PC-3 (cell line): ENCODE measurements at places on chromosomes 16 and 17.

DNA sequence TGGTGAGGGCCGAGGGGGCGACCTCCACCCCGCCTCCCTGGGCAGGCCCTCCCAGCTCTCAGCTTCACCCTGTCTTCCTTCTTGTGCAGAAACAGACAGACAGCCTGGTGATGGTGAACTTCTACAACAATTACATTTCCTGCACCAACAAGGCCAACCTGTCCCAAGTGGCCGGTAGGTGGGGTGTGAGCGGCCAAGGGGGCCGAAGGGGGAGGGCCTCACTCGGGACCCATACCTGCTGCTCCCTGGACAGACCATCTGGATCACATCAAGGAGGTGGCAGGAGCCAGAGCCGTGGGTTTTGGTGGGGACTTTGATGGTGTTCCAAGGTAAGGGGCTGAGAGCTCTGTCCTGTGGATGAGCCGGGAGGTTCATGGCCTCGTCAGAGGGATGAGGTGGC is 20.1 kb downstream of the CHMP1A start:
- H3K27ac ChIP-seq, result no peak overlapping the region
- H3K4me3 ChIP-seq, result no peak overlapping the region
- no peak for DNase-seq
- H3K4me1 ChIP-seq, result peaks cover 13% of the 10 kb centered on the region
- no peaks in the 10 kb centered on the region for H3K36me3 ChIP-seq

- peaks cover 30% of the 10 kb centered on the region for H3K4me1 ChIP-seq
- H3K27me3 ChIP-seq, result no peaks in the 10 kb centered on the region
- peak overlapping the region; percentile 84; the same call in 1 of the 2 replicates for H3K4me3 ChIP-seq
- H3K27ac ChIP-seq, result peak overlapping the region; percentile 54
Measured at GRCh38 chr16:76535-77272, 1.3 kb upstream of the MPG start.

GRCh38 chr17:16425698-16426659 is 10.6 kb downstream of the TRPV2 start:
- H3K36me3 ChIP-seq, result no peaks in the 10 kb centered on the region
- no peaks in the 10 kb centered on the region for H3K27me3 ChIP-seq
- no peak overlapping the region for H3K4me3 ChIP-seq
- H3K27ac ChIP-seq, result no peak overlapping the region

GRCh38 chr16:359871-360697 is 7.6 kb upstream of the AXIN1 start:
- peaks cover 2% of the 10 kb centered on the region; the same call in 1 of the 2 replicates for H3K4me1 ChIP-seq
- no peaks in the 10 kb centered on the region for H3K27me3 ChIP-seq
- H3K27ac ChIP-seq, result no peak overlapping the region
- no peaks in the 10 kb centered on the region for H3K36me3 ChIP-seq

GRCh38 chr17:80068301-80069222 is 32.1 kb downstream of the CCDC40 start:
- H3K4me3 ChIP-seq, result no peak overlapping the region
- DNase-seq, result peak; percentile 16
- H3K27ac ChIP-seq, result no peak overlapping the region

DNA sequence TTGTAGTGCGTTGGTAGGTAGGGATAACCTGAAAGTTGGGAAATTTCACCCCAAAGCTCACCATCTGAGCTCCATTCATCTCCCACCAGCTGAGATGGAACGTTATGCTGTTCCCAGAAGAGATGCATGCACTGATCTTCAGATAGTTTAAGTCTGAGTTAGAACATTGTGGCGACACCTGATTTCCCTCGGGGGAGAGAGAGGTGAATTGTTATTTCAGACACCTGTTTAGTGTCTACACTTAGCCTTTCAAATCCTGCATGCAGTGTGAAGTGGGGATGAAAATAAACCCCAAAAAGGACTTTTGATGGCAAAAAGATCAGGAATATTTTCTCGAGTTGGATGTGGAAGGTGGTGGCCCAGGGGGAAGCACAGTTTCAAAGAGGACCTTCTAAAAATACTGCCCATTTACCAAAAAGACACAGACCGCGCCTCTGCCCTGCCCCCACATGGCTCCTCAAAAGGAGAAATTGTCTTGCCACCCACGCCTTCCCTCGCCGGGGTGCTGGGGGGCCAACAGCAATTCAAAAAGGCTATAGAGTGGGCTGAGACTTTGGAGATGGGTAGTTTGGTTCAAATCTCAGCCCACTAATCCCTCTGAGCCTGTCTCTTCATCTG is 11.4 kb downstream of the CIITA start:
- DNase-seq, result no peak
- H3K36me3 ChIP-seq, result no peaks in the 10 kb centered on the region
- no peak overlapping the region for H3K4me3 ChIP-seq
- H3K27ac ChIP-seq, result no peak overlapping the region
- peaks cover 13% of the 10 kb centered on the region; the same call in 1 of the 2 replicates for H3K27me3 ChIP-seq

DNA sequence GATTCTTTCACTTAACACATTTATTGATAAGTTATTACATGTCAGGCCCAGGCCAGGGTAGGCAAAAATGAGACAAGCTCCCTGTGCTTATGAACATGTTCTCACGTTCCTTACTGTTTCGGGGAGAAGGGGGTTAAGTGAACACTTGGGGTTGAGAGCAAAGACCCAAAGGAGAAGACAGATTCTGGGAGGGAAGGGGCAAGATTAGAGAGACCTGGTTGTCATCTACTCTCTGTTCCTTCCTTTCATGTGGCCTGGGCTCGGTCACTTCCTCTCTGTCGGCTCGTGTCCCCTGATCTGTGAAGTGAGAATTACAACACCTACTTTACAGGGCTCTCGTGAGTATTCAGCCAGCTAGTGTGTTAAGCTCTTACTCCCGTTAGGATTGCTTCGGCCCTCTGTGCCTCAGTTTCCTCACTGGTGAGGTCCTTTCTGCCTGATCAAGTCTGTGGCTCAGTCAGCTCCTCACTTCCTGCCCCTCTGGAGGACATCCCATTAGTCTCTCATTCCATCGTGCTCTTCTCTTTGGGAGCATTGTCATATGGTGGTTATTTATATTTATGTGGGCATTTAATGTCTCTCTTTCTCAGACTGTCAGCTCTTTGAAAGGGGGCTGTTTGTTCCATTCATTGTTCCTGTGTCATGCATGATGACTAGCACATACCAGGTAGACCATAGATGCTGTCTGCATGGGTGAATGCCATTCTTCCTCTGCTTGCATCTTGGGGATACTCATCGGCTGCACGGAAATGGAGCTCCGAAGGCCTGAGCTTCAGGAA is 38.9 kb downstream of the PLCG2 start:
- no peak overlapping the region for H3K4me3 ChIP-seq
- no peaks in the 10 kb centered on the region for H3K36me3 ChIP-seq
- DNase-seq, result no peak

GRCh38 chr16:30375864-30376263 is 1.3 kb downstream of the MYL11 start:
- H3K4me3 ChIP-seq, result no peak overlapping the region
- no peaks in the 10 kb centered on the region for H3K27me3 ChIP-seq
- H3K27ac ChIP-seq, result no peak overlapping the region
- DNase-seq, result no peak
- no peaks in the 10 kb centered on the region for H3K36me3 ChIP-seq

DNA sequence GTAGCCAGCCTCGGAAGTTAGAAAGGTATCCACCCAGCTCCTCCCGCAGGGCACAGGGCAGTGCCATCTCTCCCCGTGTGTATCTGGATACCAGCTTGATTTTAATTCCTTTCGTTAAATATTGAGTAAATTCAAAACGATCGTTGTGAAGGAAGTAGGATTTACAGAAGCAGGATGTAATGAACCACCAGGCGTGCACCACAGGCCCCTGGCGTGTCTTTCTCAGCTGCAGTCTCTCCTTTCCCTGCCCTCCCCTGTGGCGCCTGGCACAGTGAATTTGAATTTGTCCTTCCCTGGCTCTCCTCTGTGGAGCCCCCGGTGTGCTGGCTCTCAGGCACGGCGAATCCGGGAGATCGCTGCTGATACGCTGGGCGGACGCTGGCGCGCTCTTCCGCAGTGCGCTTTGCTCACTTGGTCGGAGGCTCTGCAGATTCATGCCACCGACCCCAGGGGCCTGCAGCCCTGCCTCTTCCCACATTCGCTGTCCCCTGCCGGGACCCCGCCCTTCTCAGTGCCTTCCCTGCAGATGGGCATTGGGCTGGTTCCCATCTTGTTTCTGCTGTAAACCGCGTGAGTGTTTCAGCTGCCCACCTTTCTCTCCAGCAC is 164.6 kb downstream of the RPTOR start:
- no peak for DNase-seq
- 0 out of 2 replicates have a peak, but pooled peaks cover 4% of the 10 kb centered on the region for H3K36me3 ChIP-seq
- no peaks in the 10 kb centered on the region; the same call in 1 of the 2 replicates for H3K4me1 ChIP-seq
- no peaks in the 10 kb centered on the region for H3K27me3 ChIP-seq
- no peak overlapping the region for H3K27ac ChIP-seq

GRCh38 chr17:31480067-31480466 is 88.6 kb downstream of the RAB11FIP4 start:
- no peak overlapping the region for H3K4me3 ChIP-seq
- no peak for DNase-seq
- H3K4me1 ChIP-seq, result no peaks in the 10 kb centered on the region
- no peak overlapping the region for H3K27ac ChIP-seq
- no peaks in the 10 kb centered on the region for H3K27me3 ChIP-seq
- H3K36me3 ChIP-seq, result no peaks in the 10 kb centered on the region

DNA sequence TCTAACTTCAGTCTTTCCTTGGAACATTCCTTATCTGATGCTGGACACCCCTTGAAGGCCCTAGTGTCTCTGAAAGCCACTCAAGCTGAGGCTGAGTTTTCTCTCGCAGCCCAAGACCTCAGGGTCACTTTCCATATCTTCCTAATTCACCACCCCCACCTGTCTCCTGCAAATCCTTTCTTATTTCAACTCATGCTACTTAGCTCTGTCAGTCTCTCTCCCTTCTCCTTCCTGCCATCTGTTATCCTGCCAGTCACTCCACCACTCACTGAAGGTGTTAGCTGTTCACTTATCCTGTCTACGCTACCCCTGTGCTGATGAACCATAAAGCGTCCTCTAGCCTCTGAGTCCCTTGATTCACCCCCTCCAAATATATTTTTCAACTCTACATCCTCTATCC is 143.9 kb upstream of the SHISA6 start:
- H3K27me3 ChIP-seq, result no peaks in the 10 kb centered on the region
- no peak overlapping the region for H3K4me3 ChIP-seq
- H3K36me3 ChIP-seq, result no peaks in the 10 kb centered on the region
- no peak for DNase-seq

DNA sequence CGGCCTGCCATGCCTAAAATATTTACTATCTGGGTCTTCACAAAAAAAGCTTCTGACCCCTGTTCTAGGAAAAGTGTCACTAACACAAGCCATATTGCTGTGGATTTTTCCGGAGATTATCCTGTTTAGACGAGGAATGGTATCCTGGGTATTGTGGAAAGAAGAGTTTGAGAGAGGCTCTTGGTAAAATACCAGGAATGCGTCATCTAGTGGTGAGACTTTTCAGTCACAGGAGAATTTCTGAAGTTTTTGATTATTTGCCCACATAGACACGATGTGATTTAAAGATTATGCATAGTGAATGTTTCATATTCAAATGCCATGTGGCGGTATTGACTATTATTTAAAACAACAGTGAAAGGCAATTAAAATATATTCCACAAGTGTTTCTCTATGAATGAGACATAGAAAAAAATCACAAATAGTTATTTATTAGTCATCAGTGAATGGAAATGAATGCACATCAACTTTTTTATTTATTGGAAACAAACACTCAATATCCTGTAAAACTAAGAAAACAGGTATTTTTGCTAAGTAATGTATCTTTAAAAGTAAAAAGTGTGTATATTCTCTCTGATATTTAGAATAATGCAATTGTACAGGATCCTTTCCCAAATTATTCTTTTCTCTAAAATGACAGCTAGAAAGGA is 7.8 kb downstream of the KRT28 start:
- H3K4me3 ChIP-seq, result no peak overlapping the region
- no peaks in the 10 kb centered on the region for H3K27me3 ChIP-seq
- H3K4me1 ChIP-seq, result no peaks in the 10 kb centered on the region
- DNase-seq, result peak; percentile 71
- H3K36me3 ChIP-seq, result no peaks in the 10 kb centered on the region
- H3K27ac ChIP-seq, result no peak overlapping the region

GRCh38 chr16:3012246-3012645 is 477 bp upstream of the CLDN9 start:
- no peak for DNase-seq
- H3K36me3 ChIP-seq, result no peaks in the 10 kb centered on the region
- H3K27me3 ChIP-seq, result no peaks in the 10 kb centered on the region
- H3K4me3 ChIP-seq, result no peak overlapping the region

DNA sequence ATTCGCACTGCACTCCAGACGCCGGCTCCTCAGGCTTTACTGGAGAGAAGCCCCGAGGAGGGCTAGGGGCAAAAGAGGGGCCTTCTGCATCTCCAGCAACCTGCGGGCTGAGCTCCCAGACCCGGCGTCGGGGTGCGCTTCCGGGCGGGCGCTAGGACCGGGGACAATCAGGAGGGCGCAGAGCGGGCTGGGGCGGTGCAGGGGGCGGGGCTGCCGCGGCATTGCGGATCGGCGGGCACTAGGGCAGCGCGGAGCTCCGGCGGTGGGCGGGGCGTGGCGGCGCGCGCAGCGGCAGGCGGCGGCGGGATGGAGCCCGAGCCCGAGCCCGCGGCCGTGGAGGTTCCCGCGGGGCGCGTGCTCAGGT is at the start of gene TSEN54:
Gene TSEN54, plus strand, starts transcription at position 274 of the 364 bp plus-strand sequence. Its CDS starts 33 bp downstream, at position 307.
- peak; percentile 90 for DNase-seq
- peak within 1 kb of the TSS; percentile 84 for H3K4me3 ChIP-seq
- H3K4me1 ChIP-seq, result peaks cover 47% of the 10 kb centered on the region
- no peaks in the 10 kb centered on the region for H3K27me3 ChIP-seq
- no peaks in the 10 kb centered on the region; the same call in 1 of the 2 replicates for H3K36me3 ChIP-seq
- H3K27ac ChIP-seq, result no peak within 1 kb of the TSS

GRCh38 chr17:10130677-10131076 is 67.7 kb downstream of the GAS7 start:
- no peak overlapping the region for H3K27ac ChIP-seq
- no peak overlapping the region for H3K4me3 ChIP-seq
- H3K4me1 ChIP-seq, result no peaks in the 10 kb centered on the region
- no peaks in the 10 kb centered on the region for H3K36me3 ChIP-seq

DNA sequence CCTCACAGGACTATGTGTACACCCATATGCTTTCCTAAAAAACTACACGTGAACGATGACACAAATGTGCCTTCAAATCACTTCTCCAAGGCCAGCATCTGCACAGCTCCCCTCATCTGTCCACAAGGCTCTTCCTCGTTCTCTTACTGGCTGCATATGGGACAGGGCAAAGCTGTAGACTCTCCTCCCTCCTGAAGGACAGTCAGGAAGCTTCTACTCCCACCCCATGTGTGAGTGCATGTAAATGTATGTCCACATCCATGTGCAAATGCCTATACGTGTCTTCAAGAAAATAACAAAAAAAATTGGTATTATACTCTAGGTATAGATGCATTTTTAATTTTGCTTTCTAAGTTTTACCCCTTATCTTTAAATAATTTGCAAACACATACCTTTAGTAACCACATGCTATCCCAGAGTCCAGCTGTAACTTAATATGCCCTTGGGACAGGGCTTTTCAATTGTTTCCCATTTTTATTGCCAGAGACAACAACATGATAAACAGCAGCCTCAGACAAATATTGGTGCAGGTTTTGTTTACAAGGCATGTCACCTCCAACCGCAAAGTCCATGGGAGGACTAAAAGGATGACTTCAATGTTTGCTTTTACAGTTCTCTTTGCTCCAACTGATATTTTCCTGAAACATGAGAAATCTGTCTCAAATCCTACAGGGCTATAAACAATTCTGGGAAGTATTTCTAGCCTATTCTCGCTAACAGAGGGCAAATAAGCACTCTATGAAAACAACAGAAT is 31.6 kb upstream of the FAAP100 start:
- peaks cover 60% of the 10 kb centered on the region for H3K36me3 ChIP-seq
- peak; percentile 86 for DNase-seq
- H3K27me3 ChIP-seq, result no peaks in the 10 kb centered on the region
- peak overlapping the region; percentile 45 for H3K27ac ChIP-seq
